Esophagus mucosa (tissue), 1 donor: ENCODE measurements at places on chromosomes 16 and 17. TPM values are rescaled to one million over a fixed set of nuclear protein-coding genes. Genes with fewer than 3 reads are reported as not detected.

Gene PRAC1
- total RNA-seq, result not detected

DNA sequence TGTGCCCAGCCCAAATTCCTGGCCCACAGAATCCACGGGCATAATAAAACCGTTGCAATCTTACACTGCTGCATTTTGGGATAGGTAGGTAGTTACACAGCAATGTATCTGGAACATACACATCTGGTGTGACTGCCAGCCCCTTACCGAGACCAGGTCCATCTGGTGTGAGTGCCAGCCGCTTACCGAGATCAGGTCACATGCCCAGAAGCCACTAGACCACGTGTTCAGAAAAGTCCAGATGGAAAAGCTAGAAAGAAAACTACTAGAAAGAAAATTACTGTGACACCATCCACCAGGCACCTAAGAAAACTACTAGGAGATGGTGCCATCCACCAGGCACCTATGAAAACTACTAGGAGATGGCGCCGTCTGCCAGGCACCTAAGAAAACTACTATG lies 19.4 kb downstream of the PIK3R5 start:
- ATAC-seq, result no peak

- no peak for ATAC-seq
Observed at GRCh38 chr17:80920441-80920840, 71.2 kb upstream of the CHMP6 start.

DNA sequence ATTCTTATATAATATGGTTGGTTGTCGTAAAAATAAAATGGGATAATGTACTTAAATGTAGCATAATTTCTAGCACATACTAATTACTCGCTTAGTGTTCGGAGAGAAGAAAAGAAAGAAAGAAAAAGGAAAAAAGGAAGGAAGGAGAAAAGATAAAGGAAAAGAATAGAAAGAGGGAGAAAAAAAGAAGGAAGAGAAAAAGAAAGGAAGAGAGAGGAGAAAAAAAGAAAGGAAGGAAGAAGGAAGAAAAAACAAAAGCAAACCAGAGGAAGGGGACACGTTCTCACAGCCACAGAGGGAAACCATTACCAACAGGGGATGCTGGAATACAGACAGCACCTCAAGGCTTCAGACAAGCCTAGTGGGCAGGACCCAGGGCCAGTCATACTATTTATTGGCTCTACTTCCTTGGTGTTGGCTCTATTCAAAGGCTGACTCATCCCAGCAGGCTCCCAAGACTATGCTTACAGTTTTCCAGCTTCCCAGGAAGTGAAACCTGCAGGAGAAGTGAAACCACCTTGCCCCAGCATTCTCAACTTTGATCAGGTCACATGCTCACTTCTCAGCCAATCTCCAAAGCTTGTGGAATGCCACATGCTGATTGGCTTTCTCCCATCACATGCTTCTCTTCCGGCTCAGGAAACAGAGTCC lies 273.5 kb upstream of the IRX5 start:
- ATAC-seq, result peak; percentile 98

DNA sequence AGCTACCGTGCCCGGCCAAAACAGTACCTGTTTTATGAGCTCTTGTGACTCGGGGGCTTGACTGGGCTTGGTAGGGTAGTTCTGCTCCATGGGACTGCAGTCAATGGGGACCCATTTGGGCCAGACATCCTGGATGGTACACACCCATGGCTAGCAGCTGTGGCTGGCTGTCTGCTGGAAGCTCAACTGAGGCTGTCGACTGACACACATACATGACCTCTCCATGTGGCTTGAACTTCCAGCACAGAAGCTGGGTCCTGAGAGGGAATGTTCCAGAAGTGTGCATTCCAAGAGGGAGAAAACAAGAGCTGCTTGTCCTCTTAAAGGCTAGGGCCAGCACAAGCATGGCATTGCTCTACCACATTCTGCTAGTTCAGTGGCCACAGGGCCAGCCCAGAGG lies 14.9 kb upstream of the NKD1 start:
- ATAC-seq, result no peak

DNA sequence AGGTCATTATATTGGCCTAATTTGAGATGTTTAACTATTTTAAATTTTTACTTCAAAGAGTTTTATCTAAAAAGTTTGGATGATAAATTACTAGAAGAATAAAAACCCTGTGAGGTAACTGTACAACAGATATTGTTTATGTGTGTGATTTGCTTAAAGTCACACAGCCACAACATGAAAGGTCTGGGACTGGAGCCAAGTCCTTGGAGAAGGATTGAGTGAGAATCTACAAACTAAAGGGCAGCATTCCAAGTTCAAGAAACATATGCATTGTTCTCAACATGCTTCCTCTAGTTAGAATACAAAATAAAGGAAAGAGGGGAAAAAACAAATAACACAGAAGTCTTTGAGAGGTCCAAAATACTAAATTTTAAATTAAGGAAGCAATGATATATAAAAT lies 131.5 kb upstream of the MON1B start:
- no peak for ATAC-seq

Gene C1QTNF1
- total RNA-seq, result 4.1 TPM

DNA sequence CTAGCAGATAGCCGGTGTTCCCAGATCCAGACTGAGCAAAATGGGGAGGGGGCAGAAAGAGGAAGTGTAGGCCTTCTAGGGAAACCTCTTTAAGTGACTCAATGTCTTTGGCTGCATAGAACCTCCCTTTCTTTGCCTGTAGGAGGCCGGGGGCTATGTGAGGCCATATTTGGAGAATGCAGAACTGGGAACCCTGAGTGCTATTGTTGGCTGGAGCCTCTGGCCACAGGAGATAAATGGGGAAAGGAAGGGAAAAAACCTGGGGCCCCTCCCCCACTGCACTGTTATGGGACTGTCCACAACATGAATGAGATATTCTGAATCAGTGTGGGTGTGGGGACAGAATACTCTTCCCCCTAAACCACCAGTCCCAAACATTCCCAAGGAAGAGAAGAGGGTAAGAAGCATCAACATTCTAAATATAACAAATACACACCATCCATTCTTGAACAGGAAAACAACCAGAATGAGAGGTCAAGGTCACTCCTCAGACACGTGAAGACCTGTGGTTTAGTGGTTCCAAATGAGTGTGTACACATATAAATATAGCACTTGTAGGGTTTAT lies 2.4 kb downstream of the VPS25 start:
- no peak for ATAC-seq

- no peak for ATAC-seq
Observed at GRCh38 chr16:89954462-89954861, 5.9 kb downstream of the DEF8 start.

Gene SPIRE2
- 3.9 TPM for total RNA-seq

DNA sequence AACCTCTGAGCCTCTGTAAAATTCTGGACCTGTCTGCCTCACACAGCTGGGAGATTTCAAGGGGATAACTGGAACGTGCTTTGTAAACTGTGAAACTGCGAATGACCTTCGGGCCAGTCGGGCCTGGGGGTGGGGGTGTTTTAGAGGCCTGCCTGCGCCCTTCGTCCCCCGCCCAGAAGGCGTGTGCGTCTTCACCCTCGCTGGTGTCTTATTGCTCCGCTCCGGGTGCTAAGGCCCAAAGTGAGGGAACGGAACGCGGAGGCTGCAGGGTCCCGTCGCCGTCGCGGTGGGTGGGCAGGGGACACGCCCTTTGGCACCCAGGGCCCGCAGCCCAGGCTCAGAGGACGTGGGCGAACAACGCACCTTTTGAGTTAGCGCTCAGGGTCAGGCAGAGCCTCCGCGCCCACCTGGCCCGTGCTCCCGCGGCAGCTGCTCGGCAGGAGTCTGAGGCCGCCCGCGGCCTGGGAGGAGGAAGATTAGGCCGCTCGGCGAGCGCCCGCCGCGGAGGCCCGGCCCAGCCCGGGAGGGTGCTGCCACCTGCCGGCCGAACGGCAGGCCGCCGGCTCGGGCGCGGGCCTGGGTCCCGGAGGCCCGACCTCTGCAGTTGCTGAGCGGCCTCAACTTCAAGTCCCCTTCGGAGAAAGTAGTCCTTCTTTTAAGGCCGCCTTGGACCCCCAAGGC lies 29.7 kb downstream of the DCAKD start:
- peak; percentile 77 for ATAC-seq

Gene HIC1
- 2.3 TPM for total RNA-seq

- no peak for ATAC-seq
Observed at GRCh38 chr17:39820987-39821386, 43.1 kb downstream of the IKZF3 start.

Gene SLFN14
- not detected for total RNA-seq

DNA sequence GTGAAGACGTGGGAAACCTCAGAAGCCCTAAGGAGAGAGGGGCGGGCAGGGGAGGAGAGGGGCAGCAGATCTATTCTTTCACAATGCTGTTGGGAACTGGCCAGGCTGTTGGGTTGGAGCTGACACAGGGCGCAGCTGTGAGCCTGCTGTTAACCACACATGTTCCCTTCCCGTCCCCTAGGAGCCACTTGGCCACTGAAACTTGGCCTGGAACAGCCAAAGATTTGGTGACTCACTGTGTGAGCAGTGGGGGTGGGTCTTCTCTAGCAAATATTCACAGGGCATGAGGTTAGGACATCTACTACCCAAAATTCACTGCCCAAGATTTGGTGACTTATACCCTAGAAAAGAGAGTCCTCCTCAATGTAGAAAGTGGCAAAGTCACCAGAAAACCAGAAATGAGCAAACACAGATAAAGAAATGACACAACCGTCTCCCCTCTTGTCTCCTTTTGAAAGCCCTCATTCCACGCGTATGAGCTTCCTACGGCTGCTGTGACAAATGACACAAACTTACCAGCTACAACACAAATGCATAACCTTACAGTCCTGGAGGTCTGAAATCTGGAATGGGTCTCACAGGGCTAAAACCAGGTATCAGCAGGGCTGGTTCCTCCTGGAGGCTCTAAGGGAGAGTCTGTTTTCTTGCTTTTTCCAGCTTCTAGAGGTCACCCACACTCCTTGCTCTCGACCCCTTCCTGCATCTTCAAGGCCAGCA lies 6.3 kb downstream of the TBC1D16 start:
- ATAC-seq, result peak; percentile 5

Gene NOL3
- total RNA-seq, result 23.3 TPM

Gene CACNG3
- total RNA-seq, result not detected

GRCh38 chr16:30350134-30350871 lies 4.8 kb downstream of the CD2BP2 start:
- no peak for ATAC-seq

Gene SLC7A6OS
- 8.1 TPM for total RNA-seq
